Metanephros (tissue), 2 donors: ENCODE measurements at places on chromosomes 3 and 15. TPM values are rescaled to one million over a fixed set of nuclear protein-coding genes. Genes with fewer than 3 reads are reported as not detected.

Gene GOLGA6A
- total RNA-seq = not detected

Gene FANCD2OS
- not detected for total RNA-seq

Gene VIPR1
- total RNA-seq = 3.4 TPM

Gene CCRL2
- 2.6 TPM for total RNA-seq

Gene OIP5
- 6.4 TPM for total RNA-seq

Gene GOLGA8J
- total RNA-seq = 0.12 TPM

Gene COPS2
- total RNA-seq = 52.3 TPM
